ENCODE measurements at places on chromosomes 3 and 15.
A peak's percentile ranks its signal among the peaks of the same experiment; 100 is the strongest.

- DNase-seq, result peak; percentile 8
These were observed 181.5 kb upstream of the ICE2 start for GRCh38 chr15:60660290-60661051.

GRCh38 chr15:93488296-93488713 is 399.3 kb upstream of the RGMA start:
- DNase-seq, result no peak

- no peak for DNase-seq
These were observed 27.4 kb upstream of the ATP10A start for GRCh38 chr15:25890529-25890928.

DNA sequence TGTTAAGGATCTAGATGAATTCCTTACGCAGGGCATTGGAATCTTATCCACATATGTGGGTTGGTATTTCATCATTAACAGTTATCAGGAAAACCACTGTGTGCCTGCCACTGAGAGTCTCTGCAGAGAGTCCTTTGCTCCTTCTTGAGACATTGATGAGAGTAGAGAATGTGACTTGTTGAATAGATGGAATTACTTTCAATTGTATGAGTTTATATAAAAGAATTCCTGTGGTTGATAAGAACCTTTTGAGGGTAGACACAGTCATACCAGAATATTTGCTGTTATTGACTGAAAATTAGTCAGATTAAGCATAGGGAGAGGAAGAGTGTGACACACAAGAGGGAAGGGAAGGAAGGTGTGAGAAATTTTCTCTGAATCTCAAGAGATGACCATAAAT is 30.8 kb downstream of the ARHGEF26 start:
- DNase-seq, result no peak

- DNase-seq, result no peak
These were observed 217.2 kb upstream of the ARPP21 start for GRCh38 chr3:35422101-35422500.

- DNase-seq, result no peak
These were observed 913.9 kb upstream of the NR2F2 start for GRCh38 chr15:95416576-95416975.

DNA sequence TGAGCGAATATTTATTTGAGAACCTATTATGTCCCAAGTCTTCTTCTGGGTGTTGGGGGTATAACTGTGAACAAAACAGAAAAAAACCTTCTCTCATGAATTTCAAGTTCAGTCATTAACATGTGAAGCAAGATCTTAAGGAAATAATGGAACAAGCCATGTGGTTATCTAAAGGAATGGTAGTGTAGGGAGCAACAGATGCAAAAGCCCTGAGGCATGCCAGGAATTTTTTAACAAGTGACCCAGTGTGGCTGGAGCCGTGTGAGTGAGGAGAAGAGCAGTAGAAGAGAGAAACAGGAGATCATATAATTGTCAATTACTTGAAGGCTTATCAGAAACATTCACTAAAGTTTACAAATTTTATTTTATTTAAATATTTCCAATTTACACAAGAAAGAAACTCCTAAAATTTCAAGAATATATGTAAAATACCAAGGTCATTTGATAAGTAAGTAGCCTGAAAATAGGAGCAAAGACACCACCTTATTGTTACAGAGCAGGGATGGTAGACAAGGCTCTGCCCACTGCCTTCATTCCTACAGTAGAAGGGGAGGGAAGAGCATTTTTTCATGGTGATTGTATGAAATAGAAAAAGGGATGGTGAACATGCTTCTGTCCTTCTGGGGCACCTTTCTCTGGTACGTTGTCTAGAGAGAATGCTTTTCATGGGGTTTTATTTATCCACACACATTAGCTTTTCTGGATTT is 345.1 kb downstream of the PLOD2 start:
- DNase-seq, result no peak

DNA sequence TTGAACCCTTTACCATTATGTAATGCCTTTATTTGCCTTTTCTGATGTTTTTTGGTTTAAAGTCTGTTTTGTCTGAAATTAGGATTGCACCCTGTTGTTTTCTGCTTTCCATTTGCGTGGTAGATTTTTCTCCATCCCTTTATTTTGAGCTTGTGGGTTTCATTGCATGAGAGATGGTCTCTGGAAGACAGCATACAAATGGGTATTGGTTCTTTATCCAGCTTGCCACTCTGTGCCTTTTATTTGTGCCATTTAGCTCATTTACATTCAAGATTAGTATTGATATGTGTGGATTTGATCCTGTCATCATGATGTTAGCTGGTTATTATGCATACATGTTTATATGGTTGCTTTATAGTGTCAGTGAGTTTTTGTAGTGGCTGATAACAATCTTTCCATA is 318.7 kb upstream of the PPP2R3A start:
- DNase-seq, result no peak

DNA sequence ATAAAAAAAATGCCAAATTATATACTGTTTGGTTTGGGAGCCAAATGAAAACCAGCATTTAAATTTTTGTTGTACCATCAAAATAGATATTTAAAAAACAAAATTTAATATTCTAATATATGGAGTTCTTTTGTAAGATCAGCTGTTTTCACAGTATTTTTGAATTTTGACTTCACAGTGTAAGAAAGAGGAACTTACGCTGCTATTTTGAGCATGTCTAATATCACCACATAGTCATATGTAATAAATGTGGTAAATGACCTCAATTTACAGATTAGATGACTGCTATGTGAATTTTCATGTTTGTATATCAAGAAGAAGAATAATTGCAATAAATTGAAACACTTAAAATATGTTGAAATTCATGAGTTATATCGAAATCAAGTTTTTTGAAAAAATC is 189.6 kb downstream of the ARRDC4 start:
- no peak for DNase-seq

- no peak for DNase-seq
These were observed 19.6 kb downstream of the NSUN3 start for GRCh38 chr3:94082391-94082937.

GRCh38 chr3:9837701-9838582 is 5.9 kb downstream of the RPUSD3 start:
- DNase-seq, result no peak

GRCh38 chr3:24936574-24936973 is 441.9 kb upstream of the THRB start:
- DNase-seq, result no peak

- no peak for DNase-seq
These were observed 45.6 kb downstream of the TNFAIP8L3 start for GRCh38 chr15:51049081-51049480.

DNA sequence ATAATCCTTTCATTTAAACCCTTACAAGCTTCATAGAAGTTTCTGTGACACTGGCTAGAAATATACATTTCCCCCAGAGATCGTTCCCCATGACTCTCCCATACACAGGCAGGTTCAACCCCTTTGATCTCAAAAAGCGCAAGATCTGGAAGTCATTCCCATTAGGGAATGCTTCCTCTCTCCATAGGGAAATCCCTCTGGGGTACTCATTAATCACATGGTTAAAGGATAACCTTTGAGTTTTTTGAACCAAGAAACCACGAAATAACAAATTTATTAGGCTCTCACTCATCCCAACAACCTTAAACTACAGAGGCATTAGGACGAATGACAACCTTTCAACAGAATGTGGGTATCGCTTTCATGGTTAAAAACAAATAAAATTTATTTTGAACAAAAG is 211.9 kb upstream of the PRICKLE2 start:
- DNase-seq, result no peak

DNA sequence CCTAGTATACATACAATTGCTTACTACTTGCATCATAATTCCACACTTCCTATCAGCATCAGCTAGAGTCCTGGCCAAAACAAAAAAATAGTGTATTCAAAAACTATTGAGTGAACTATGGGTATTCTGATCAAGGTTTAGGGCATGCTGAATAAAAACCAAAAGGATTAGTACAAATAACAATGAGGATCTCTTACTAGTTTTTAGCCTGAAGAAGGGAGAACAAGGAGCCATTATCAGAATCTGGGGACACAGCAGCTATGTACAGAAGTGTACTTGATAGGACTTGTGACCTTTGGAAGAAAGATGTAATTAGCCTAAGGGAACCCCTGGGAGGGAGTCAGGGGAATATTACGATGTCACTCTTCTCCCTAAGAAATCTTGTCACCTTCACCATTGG is 832.2 kb downstream of the SQOR start:
- DNase-seq, result no peak

- no peak for DNase-seq
These were observed 3.4 kb upstream of the SELENOT start for GRCh38 chr3:150599611-150600297.

- no peak for DNase-seq
These were observed 333.0 kb downstream of the EPHA3 start for GRCh38 chr3:89440386-89440785.

DNA sequence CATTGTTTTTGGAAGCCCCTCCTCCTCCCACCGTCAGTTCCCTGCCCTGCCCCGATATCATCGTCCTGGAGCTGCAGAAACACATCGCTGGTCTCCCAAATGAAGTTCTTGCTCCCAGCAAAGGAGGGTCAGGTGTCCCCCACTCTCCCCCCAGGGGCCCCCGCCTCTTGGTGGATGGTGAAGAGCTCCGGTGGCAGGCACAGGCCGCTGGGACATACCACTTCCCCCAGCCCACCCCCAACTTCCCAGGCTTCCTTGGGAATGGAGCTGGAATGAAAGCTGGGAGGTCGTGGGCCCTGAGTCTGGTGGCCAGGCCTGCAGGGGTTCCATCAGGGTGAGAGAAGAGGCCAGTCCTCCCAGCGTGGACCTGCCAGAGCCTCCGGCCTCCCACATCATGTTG is 137.7 kb downstream of the CHSY1 start:
- no peak for DNase-seq

DNA sequence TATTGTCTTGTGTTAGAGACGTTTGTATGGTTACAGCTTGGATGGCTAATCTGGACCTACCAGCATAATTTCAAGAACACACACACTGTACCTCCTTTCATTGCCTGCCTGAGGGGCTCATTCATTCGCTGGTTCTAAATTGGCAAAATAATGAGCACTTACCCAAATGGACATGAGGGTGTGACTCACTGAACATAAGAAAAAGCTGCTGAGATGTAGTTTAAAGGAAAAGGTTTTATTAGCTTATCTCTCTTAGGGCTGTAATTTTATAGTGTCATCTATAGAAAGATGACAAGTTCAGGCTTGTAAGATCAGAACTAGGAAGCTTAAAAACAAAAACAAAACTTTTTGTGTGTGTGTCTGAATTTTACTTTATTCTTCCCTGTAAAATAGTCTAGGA is 120.7 kb upstream of the WNT7A start:
- no peak for DNase-seq

- DNase-seq, result peak; percentile 2
These were observed 148.1 kb downstream of the NEK11 start for GRCh38 chr3:131174752-131175151.

DNA sequence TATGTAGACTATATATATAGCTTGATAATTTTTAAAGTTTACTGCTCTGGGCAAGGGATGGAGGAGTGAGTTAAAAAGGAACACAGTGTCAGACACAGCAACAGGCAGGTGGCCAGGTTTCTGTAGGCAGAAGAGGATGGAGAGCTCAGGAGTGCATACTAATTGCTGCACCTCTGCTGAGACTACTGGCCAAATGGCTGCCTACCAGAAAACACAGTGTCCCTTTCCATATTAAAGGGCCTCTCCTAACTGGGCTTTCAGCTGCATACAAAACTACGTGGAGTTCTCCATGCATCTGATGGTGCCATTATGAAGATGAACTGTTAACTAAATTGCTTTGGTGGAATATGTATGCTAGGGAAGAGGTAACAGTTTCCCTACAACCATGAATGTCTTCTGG is 1.8 kb downstream of the ATP13A4 start:
- DNase-seq, result no peak

GRCh38 chr15:47542312-47542989 is 174.9 kb upstream of the SEMA6D start:
- no peak for DNase-seq

GRCh38 chr3:172294223-172294806 is 153.9 kb downstream of the GHSR start:
- no peak for DNase-seq

- no peak for DNase-seq
These were observed 28.8 kb downstream of the LYZL4 start for GRCh38 chr3:42381551-42382082.

DNA sequence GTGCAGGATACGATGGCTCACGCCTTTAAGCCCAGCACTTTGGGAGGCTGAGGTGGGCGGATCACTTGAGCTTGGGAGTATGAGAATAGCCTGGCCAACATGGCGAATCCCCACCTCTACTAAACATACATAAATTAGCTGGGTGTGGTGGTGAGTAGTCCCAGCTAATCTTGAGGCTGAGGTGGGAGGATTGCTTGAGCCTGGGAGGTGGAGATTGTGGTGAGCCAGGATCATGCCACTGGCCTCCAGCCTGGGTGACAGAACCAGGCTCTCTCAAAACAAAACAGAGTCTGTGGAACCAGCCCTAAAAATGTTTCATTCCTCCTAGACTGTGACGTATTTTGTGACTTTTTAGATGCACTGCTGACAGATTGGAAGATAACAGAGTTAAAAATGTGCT is 34.3 kb upstream of the RAD51 start:
- DNase-seq, result no peak

DNA sequence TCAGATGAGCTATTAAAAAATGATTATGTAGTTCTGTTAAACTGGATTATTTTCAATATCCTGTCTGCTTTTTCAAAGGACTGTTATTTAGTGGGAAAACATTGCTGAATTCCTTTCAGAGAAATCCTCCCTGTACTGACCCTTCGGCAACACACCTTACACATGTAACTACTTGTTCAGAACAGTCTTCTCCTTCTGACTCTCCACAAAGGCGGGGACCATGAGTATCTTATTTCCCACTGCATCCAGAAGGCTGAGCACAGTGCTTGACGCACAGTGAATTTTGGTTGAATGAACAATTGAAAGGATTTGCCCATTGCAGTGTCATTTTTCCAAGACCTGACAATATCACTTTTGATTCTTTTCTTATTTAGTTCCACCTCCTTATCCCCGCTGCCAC is 23.1 kb upstream of the CFAP161 start:
- no peak for DNase-seq

DNA sequence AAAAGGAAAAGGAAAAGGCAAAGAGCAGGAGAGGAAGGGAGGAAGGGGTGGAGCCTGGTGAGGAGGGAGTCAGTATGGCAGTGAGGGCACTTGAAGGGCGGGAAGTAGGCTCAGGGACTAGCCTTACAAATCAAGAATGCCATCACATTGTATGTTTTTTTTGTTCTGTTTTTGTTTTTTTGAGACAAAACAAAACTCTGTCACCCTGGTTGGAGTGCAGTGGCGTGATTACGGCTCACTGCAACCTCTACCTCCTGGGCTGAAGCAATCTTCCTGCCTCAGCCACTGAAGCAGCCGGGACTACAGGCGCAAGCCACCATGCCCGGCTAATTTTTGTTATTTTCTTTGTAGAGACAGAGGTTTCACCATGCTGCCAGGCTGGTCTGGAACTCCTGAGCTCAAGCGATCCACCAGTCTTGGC is 10.5 kb upstream of the PIK3CB start:
- DNase-seq, result no peak

DNA sequence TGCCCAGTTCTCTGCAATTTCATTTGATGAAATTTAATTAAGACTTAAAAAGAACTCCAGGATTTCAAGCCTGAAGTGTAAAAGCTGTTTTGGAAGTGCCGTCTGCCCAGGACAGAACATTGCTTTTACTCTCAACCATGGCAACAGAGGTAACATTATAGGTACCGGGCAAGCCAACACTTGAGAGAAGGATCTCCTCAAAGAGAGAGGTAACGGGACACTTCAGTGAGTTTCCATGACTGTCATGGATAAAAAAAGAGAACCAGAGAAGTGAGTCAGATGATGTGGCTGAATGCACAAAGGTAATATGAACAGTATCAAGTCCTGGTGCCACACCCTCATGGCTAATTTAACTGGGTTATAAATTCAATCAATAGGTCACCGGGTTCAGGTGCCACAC is 130.2 kb upstream of the LMOD3 start:
- DNase-seq, result no peak

- no peak for DNase-seq
These were observed 136.8 kb downstream of the CHST2 start for GRCh38 chr3:143256416-143256815.

Measured in GM18507 (cell line).